Stimulated activated CD8-positive, alpha-beta memory T cell treated with anti-CD3 and anti-CD28 coated beads, Interleukin-7, amount 100 ng/mL, for 1 hour (primary cell): ENCODE measurements at places on chromosomes 4 and X.

DNA sequence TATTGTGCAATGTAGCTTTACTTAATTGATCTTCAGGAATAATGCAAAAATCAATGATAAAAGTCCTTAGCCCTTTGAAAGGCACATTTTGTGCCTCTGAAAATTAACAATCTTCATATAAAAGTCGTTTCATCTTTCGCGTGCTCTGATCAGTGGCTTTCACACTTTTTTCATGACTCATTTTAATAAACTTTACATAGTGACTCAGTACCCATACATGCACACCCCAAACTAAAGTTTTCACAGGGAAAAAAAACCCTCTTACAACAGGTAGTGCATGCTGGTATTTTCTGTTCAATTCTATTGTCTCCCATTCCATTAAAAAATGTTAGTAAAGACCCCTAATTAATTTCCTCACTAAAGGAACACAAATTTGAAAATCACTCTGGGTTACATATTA, 21.5 kb downstream of the RWDD4 start:
- DNase-seq, result no peak

GRCh38 chrX:40015693-40016092, 82.1 kb downstream of the BCOR start:
- no peak for DNase-seq

GRCh38 chr4:8227771-8228318, 28.8 kb downstream of the SH3TC1 start:
- DNase-seq, result no peak

GRCh38 chrX:41055740-41056139, 29.5 kb upstream of the USP9X start:
- DNase-seq, result no peak

- no peak for DNase-seq
These were observed 10.0 kb downstream of the ZFYVE28 start for GRCh38 chr4:2408401-2408958.

DNA sequence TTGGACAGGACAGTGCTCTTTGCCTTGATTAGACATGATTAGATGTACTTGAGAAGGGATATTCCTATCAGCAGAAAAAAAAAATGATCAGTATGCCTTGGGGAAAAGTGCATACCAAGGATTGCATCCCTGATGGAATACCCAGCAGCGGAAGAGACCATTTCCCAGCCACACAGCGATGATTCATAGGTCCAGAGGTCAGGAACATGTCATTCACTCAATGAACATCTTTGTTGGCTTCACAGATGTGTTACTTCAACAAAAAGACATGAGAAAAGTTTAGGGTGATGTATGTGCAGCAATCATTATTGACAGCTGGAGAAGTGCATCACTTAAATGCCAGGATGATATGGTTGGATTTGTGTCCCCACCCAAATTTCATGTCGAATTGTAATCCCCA, 293.5 kb downstream of the ZNF674 start:
- DNase-seq, result no peak

DNA sequence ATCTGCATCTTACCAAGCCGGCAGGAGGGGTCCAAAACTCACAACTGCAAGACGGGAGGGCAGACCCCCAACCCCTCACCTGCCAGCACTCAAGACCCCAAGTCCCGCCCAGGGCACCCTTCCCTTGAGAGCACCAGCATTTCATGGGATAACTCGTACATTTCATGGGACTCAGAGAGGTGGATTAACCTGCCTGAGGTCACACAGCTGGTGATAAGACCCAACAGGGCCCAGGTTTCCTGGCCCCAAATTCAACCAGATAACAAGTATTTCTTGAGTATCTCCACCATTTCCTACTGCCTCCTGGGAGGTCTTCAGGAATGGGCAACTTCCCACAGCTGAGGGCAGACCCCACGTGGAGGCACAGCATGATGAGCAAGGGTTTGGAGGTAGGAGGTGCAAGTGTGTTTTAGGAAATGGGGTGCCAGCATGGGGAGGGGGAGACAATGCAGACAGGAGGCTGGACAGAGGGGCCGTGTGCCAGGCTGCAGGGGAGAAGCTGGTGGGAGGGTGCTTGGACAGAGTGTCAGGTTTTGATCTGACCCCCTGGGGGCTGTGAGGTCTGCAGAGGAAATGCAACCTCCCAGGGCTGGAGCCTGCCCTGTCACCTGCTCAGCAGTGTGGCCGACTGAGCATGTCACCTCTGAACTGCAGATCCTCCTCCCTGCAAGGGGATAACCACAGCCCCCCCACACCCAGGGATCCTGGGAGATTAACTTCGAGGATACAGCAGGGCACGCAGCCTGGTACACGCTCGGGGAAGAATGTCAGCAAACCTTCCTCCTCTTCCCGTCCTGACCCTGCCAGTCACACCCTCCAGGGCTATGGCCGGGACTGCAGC, 4.4 kb downstream of the ADRA2C start:
- no peak for DNase-seq

DNA sequence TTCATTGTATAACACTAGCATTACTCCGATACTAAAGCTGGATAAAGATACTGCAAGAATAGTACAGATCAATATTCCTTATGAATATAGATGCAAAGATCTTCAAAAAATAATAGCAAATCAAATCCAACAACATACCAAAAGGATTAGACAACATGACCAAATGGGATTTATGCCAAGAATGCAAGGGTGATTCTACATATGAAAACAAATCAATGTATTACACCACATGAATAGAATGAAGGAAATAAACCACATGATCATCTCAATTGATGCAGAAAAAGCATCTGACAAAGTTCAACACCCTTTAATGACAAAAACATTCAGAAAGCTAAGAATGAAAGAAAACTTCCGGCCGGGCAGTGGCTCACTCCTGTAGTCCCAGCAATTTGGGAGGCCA, 42.8 kb downstream of the CUL4B start:
- DNase-seq, result no peak

DNA sequence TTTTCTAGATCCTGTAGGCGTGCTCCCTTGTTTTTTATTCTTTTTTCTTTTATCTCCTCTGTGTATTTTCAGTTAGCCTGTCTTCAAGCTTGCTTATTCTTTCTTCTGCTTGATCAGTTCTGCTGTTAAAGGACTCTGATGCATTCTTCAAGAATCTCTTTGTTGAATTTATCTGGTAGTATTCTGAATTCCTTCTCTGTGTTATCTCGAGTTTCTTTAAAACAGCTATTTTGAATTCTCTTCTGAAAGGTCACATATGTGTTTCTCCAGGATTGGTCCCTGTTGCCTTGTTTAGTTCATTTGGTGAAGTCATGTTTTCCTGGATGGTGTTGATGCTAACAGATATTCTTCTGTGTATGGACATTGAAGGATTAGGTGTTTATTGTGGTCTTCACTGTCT, 15.3 kb downstream of the RAB33B start:
- DNase-seq, result no peak

DNA sequence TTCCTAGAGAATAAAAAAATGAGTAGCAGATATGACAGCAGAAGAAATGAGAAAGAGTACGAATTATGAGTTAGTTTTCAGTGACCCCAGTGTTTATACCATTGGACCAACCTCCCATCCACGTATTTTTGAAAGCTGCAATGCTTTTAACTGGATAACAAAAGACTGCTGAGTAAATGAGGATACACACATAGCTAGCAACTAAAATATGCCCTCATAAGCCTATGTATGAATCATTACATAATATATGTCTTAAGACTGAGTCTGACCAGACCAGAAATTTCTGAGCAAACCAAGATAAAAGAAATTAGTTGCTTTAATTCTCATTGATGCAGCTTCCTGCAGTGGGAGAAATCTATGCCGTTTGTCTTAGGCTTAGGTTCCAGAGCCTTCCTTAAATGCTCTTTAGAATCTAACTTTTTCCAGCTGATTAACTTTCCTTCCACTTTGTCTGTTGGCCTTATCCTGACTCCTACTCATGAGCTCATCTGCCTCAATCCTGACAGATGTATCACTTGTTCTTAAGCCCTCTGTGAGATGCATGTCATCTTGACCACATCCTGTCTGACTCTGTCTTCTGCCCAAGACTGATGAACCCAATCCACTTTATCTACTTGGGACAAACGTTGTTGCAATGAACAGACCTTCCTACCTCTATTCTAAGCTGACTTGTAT, 301.4 kb upstream of the AADAT start:
- DNase-seq, result no peak

DNA sequence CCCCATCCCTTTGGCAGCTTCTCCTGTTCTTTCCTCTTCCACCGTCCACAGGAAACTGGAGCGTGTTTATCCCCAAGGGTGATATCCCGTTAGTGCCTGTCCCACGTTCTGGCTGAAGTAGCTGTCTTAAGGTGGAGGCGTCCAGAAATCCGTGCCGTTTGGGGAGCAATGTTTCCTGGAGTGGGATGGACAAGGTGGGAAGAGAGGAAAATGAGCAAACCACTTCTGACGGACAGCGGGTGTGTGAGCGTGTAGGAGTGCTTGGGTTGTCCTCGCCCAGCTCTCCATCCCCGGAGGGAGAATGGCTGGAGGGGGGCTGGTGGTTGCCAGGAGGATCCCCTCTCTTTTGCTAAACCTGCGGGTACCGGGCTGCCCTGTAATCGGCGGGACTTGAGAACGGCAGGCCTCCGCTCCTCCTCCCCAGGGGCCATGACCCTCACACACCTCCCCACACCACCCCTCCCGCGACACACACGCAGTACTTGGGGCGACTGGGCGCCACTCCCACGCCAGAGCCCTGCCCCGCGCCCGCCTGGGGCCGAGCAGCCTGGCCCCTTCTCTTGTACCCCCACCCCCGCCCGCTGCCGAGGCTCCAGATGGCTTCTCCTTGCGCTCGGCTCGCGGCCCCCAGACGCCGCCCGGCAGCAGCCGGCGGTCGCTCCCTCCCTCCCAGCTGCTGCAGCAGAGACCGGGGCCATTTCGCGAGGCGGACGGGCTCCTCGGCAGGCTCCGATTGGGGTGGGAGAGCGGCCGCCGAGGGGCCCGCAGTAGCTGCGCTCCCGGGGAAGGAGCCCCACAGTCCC, 13.9 kb upstream of the PRDM8 start:
- no peak for DNase-seq

DNA sequence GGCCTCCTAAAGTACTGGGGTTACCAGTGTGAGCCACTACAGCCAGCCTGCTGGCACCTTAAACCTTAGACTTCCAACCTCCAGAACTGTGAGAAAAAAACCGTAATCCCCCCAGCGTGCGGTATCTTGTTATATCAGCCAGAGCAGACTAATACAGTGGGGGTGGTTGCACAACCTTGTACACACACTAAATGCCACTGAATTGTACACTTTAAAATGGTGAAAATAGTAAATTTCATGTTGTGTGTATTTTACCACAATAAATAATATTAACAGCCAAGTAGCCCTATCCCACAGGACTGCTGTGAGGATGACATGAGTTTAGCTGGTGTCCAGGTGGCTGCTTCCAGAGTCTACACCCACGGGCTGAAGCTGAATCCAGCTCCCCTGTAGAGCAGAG, 38.8 kb downstream of the ZBTB49 start:
- no peak for DNase-seq

- DNase-seq, result no peak
These were observed 4.9 kb upstream of the ZNF81 start for GRCh38 chrX:47831788-47832187.

- no peak for DNase-seq
These were observed 172.2 kb downstream of the DCLK2 start for GRCh38 chr4:150250293-150250997.

GRCh38 chr4:185542626-185543315, 7.5 kb upstream of the PDLIM3 start:
- DNase-seq, result no peak

DNA sequence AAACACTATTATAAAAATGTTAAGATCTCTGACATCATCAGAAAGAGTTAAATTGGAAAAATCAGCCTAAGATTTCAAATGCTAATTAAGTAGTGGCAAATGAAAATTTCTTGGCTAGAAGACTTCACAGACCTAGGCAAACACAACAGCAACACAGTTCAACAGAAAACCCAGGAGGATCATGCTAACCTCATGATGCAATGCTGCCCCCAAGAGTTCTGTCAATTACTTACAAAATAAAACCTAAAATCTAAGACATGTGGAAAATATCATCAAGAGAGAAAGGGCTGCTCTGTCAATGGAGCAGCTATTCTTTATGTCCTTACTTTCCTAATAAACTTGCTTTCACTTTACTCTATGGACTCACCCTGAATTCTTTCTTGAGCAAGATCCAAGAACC, 21.0 kb downstream of the S100G start:
- DNase-seq, result no peak

DNA sequence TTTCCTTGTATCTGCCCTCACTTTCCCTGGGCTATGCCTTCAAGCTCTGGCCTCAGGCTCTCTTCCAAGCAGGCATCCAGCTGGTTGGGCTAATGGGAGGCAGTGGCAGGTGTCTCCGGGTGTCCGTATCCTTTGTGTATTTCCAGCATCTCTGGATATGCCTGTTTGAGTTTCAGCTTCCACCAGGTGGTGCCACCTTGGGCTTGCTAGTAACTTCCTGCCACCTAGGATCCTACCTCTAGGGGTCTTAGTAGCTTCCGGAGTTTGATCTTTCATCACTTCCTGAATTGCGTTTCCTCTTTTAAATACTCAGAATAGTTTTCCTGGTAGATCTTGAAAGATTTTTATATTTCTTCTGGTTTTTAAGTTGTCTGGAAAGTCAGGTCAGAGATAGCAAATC, 23.2 kb upstream of the ANOS1 start:
- no peak for DNase-seq

- DNase-seq, result no peak
These were observed 85.2 kb upstream of the STS start for GRCh38 chrX:7062276-7062675.

DNA sequence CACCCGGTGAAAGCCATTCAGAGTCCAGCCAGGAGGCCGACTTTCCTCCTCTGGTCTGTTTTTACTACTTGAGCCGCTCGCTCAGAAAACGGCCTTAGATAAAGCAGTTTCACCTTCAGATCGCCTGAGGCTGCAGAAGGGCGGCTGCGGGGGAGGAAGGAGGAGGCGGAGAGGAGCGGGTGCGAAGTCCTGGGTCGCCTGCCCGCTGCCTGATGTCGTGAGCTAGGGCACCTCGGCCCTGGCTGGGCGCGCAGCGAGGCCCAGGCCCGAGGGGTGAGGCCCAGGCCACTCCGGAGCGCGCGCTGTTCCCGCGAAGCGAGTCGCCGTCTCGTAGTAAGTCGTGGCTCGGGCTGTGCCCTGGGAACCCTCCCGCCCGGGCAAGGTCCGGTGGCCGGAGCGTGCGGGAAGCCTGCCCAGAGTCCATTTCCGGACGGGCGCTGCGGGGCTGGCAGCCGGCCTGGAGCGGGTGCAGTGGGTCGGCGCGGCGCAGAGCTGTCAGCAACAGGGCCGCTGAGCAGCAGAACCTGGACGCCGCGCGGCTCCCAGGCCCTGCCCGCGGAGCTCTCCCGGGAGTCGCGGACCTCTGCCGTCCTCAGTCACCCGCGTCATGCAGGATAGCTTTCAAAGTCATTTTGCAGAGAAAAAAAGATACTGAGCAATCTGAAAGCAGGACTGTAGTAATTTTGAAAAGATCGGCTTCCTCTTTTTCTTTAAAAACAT, 18.6 kb downstream of the TRIM2 start:
- DNase-seq, result no peak

GRCh38 chrX:28278726-28279125, 297.5 kb upstream of the DCAF8L1 start:
- no peak for DNase-seq

GRCh38 chr4:1041147-1041935, 29.9 kb downstream of the FGFRL1 start:
- no peak for DNase-seq
